ENCODE measurements at places on chromosomes 2 and 18.

DNA sequence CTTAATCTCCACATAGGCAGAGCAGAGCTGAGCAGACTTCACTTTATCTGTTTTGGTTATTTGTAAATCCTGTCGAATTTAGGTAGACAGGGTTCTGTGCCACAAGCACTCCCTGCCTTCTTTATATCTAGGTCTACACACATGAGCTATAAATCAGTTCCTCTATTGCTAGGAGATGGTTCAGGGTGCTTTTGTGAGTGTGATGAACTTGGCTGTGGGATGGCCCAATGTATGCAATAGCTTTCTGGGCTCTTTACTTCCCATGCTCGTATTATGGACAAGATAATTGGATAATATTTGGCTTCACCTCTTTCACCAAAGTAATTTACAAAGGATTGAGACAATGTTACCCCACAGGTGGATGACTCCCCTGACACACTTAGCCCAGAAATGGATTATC is 72.2 kb downstream of the PLB1 start:
- no peak for DNase-seq

- DNase-seq, result peak; percentile 44
These were observed 92.1 kb downstream of the AOX1 start for GRCh38 chr2:200677721-200678532.

- DNase-seq, result no peak
These were observed 132.0 kb downstream of the SH3BP4 start for GRCh38 chr2:235083822-235084221.

GRCh38 chr2:22821458-22821857 is 563.5 kb upstream of the KLHL29 start:
- DNase-seq, result no peak

- no peak for DNase-seq
These were observed 43.4 kb downstream of the CERS6 start for GRCh38 chr2:168499500-168499899.

DNA sequence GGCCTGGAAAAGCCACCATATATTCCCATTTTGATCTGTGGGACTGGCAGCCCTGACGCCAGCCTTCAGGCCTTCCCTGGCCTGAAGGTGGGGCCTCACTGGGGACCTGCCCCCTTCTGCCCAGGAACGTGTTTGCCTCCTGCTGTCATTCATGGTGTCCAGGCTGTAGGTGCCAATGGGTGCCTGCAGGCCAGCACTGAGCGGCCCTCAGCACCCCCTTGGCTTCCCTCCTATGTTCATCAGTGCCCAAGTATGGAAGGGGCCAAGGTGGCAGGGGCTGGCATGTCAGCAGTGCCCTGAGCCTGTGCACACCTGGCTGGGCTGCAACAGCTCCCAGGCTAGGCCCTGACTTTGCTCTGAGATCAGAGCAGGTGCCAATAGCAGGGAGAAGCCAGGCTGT is 800.3 kb upstream of the RAB6C start:
- DNase-seq, result no peak

GRCh38 chr2:56335101-56335500 is 151.3 kb downstream of the CCDC85A start:
- DNase-seq, result peak; percentile 10

- no peak for DNase-seq
These were observed 164.3 kb downstream of the ZFP36L2 start for GRCh38 chr2:43062058-43062457.

- no peak for DNase-seq
These were observed 130.2 kb downstream of the FAM124B start for GRCh38 chr2:224271617-224272236.

DNA sequence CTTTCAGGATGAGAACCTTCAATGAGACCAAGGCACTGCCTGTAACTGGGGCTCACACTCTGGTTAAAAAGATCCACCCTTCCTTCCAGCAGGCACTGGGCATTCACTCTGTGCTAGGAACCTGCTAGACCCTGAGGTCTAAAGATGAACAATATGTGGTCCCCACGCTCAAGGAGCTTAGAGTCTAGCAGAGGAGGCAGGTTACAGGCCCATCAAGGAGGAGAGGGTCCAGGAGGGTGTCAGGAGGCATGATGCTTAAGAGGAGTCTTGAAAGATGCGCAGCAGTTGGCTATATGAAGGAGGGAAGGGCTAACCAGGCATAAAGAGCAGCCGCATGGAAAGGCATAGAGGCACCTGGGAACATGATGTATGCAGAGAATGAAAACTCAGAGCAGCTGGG is 4.5 kb downstream of the ANKRD53 start:
- DNase-seq, result no peak

GRCh38 chr18:76382275-76382674 is 112.8 kb downstream of the ZNF516 start:
- no peak for DNase-seq

GRCh38 chr2:172742931-172743540 is 7.4 kb downstream of the RAPGEF4 start:
- no peak for DNase-seq

GRCh38 chr2:195582188-195582587 is 74.8 kb upstream of the SLC39A10 start:
- DNase-seq, result no peak

DNA sequence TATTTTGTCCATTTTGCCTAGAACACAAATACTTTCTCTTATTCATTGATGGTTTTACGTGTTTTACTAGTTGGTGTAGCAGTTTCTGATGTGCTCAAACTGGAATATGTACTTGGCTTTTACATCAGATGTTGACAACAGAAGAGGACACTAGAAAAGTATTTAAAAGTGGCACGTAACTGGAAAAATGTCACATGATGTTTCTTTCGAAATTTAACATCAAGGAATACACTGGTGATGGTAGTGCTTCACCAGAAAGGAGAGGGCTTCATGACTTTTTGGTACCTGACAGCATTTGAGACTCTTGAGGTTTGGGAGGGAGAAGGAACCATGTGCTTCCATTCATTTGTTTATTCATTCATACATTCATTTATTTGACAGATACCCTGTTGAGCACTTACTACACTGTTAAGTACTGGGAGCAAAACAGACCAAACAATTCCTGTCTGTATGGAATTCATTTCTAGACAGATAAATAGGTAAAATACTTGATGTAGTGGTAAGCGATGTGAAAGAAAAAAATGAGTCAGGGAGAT is 1.5 kb downstream of the GIGYF2 start:
- DNase-seq, result no peak

GRCh38 chr18:76827205-76828200 is 5.1 kb downstream of the ZNF236 start:
- peak; percentile 43 for DNase-seq

GRCh38 chr2:27071990-27072830 is 756 bp upstream of the OST4 start:
- DNase-seq, result peak; percentile 90

GRCh38 chr2:86044614-86045013 is 61.1 kb downstream of the POLR1A start:
- no peak for DNase-seq

GRCh38 chr18:70301667-70302066 is 12.8 kb downstream of the SOCS6 start:
- no peak for DNase-seq

DNA sequence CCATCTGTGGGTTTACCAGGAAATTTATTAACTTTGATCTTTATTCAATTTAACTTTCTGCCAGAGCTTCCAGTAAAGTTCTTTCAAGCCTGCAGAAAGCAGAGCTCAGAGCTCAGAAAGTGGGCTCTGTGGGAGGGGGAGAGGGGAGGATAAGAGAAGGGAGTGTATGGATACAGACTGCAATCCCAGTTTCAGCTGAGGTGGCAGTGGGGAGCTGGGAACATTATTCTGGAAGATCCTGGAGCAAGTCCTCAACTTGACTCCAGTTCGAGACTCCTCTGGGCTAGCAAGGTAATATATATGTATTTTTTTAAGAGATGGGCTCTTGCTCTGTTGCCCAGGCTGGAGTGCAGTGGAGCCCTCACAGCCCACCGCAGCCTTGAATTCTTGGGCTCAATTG is 108.9 kb upstream of the NABP1 start:
- DNase-seq, result no peak

GRCh38 chr2:211396815-211397214 is 840.4 kb downstream of the CPS1 start:
- DNase-seq, result no peak

GRCh38 chr2:241573741-241574140 is 15.2 kb downstream of the BOK start:
- DNase-seq, result no peak

- peak; percentile 53 for DNase-seq
These were observed 3.4 kb upstream of the HOXD4 start for GRCh38 chr2:176147800-176148496.

- no peak for DNase-seq
These were observed 304.2 kb upstream of the MC4R start for GRCh38 chr18:60676815-60677214.

DNA sequence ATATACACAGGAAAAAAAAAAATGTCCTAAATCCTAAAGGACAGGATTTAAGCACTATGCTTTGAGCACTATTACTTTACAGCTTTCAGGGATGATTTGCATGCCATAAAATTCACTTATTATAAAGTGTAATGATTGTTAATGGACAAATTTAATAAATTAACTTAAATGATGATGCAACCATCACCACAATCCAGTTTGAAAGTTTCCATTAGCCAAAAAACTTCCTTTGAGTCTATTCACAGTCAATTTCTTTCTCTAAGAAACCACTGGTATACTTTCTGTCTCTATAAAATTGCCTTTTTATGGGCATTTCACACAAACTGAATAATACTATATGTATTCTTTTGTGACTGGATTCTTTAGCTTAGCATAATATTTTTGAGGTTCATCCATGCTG is 111.1 kb upstream of the RIOK3 start:
- DNase-seq, result no peak

DNA sequence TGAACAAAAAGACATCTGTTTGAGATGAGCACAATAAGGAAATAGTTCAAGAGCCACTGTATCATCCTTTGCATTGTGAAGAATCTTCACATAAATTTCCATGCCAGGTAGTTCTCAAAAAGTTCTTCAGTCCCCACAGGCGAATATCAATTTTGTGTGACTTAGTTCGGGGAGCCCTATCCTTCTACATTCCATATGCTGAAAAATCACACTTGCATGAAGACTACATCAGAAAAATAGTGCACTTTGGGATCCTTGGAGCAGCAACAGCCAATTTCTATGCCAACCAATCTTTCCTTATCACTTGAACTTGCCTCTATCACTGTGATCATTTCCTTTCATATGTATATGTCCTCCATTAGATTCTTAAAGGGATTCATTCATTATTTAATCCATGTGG is 830.6 kb upstream of the POU3F3 start:
- DNase-seq, result no peak

All from fibroblast of skin of right biceps (primary cell).